ENCODE measurements at places on chromosomes 2 and 18.

- no peak for DNase-seq
These were observed 115.3 kb upstream of the SRD5A2 start for GRCh38 chr2:31696068-31696467.

- DNase-seq: no peak
These were observed 57.3 kb upstream of the PSMD14 start for GRCh38 chr2:161250864-161251436.

- no peak for DNase-seq
These were observed 33.5 kb downstream of the STAT4 start for GRCh38 chr2:191117341-191117740.

- no peak for DNase-seq
These were observed 22.4 kb downstream of the EMILIN2 start for GRCh38 chr18:2869207-2869606.

GRCh38 chr18:71450257-71450656 lies 1093.9 kb downstream of the CBLN2 start:
- no peak for DNase-seq

GRCh38 chr2:11829324-11829946 lies 83.0 kb downstream of the LPIN1 start:
- DNase-seq: peak; percentile 65

- no peak for DNase-seq
These were observed 129.6 kb downstream of the PID1 start for GRCh38 chr2:229141424-229142025.

DNA sequence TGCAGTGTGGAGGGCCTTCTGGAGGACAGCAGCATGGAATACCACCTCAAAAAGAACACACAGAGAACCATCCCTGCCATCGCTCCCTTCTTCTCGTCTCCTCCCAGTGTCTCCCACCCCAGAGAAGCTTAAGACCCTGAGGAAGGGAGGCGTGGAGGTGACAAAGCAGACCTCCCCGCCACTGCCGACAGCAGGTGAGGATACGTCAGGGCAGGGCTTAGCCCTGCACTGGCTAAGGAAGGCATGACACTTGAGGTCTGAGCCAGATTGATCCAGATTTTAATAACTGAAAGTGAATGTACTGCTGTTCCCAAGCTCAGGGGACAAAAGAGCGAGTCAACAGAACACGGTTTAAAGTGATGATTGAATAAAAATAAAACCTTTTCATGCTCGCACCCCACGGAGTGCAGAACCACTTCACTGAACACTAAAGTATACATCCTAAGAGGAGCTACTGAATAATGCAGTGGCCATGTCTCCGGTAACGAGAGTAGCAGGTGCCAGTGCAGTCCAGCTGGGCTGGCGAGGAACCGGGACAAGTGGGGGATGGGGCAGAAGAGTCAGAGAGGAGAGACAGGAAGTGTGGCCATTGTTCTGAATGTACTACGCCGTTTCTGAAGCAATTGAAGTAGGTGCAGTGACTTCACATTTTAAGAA lies 391.0 kb downstream of the CDH2 start:
- no peak for DNase-seq

- DNase-seq: peak; percentile 42
These were observed 49.7 kb upstream of the CD28 start for GRCh38 chr2:203656522-203657287.

- DNase-seq: no peak
These were observed 4.4 kb downstream of the XRCC5 start for GRCh38 chr2:216113572-216113971.

GRCh38 chr2:85605406-85606115 lies 3.1 kb upstream of the TMEM150A start:
- no peak for DNase-seq

GRCh38 chr2:239884875-239885274 lies 140.3 kb downstream of the NDUFA10 start:
- DNase-seq: no peak

GRCh38 chr2:16828044-16828827 lies 162.6 kb upstream of the CYRIA start:
- no peak for DNase-seq

- DNase-seq: no peak
These were observed 38.4 kb upstream of the DTNB start for GRCh38 chr2:25711675-25712354.

- DNase-seq: no peak
These were observed 331.1 kb upstream of the SLC14A2 start for GRCh38 chr18:45284174-45284573.
